Smooth muscle cell of the pulmonary artery (primary cell): ENCODE measurements at places on chromosomes 13 and 19. TPM values are rescaled to one million over a fixed set of nuclear protein-coding genes. Genes with fewer than 3 reads are reported as not detected.

Gene SLC8A2
- 0.20 and 0.36 TPM in 2 replicates for total RNA-seq

Gene ZNF665
- 3.3 and 5.7 TPM in 2 replicates for total RNA-seq

Gene CCDC169
- 1.6 and 2.8 TPM in 2 replicates for total RNA-seq

Gene LAIR2
- total RNA-seq, result not detected in 2 replicates

Gene POLD1
- 18.6 and 24.5 TPM in 2 replicates for total RNA-seq

Gene SHANK1
- 5.8 and 6.4 TPM in 2 replicates for total RNA-seq

Gene PROZ
- total RNA-seq, result not detected in 2 replicates

Gene ZNF274
- total RNA-seq, result 20.6 and 22.4 TPM in 2 replicates
